ENCODE measurements at places on chromosomes 3 and 15. TPM values are rescaled to one million over a fixed set of nuclear protein-coding genes. Genes with fewer than 3 reads are reported as not detected.

The IL5RA gene
- under 0.01 TPM for total RNA-seq

DNA sequence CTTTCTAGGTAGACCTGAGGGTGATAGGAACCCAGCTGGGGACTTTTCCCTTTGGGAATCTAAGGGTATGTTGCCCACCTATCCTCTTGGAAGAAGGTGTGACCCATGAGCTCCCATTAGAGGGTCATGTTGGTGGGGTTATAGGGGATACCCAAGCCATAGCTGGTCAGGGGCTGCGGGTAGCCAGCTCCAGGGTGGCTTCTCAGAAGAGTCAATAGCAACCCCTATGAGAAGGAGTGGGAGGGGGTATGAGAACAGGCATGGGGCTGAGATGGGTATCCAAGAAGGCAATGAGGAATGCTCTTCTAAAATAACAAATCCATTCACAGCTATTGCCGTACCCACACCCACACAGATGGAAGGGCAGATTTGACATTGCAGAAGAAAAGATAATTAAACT is 217.8 kb downstream of the UACA start:
- no peak for DNase-seq

DNA sequence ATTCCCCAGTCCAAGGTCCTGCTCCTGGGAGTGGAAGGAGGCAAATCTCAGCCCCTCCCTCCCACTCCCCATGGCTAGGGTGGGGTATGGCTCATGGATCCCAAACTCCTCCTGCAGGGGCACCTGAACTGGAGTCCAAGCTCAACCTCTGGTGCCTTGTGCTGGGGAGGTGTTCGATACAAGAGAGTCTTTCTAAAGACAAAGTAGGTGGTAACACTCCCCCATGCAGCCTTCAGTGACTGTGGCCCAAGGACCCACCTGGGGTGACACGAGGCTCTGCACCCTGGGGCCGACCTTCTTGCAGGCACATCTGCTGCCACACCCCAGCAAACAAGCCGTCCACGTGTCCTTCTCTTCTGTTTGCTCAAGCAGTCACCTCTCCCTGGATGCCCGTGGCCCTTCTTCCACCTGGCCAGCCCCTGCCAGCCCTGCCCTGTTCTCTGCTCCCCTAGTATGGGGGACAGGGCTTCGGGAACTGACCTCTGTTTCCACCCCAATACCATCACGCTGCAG is 36.7 kb upstream of the SLC6A11 start:
- DNase-seq, result no peak

GRCh38 chr3:124467980-124468902 is 262.0 kb upstream of the UMPS start:
- no peak for DNase-seq

DNA sequence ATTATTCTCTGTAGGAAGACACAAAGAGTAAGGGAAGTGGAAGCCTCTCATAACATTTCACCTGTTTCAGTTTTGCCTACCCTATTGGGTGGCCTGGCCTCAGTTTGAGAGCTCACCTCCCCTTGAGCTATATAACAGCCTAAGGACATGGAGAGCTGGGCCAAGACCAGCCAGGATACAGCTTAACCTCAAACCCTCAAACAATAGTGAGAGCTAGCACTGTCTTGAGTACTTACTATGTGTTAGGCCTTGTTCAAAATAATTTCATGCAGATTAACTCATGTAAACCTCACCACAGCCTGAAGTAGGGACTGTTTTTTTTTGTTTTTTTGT is 15.0 kb upstream of the TBL1XR1 start:
- no peak for DNase-seq

DNA sequence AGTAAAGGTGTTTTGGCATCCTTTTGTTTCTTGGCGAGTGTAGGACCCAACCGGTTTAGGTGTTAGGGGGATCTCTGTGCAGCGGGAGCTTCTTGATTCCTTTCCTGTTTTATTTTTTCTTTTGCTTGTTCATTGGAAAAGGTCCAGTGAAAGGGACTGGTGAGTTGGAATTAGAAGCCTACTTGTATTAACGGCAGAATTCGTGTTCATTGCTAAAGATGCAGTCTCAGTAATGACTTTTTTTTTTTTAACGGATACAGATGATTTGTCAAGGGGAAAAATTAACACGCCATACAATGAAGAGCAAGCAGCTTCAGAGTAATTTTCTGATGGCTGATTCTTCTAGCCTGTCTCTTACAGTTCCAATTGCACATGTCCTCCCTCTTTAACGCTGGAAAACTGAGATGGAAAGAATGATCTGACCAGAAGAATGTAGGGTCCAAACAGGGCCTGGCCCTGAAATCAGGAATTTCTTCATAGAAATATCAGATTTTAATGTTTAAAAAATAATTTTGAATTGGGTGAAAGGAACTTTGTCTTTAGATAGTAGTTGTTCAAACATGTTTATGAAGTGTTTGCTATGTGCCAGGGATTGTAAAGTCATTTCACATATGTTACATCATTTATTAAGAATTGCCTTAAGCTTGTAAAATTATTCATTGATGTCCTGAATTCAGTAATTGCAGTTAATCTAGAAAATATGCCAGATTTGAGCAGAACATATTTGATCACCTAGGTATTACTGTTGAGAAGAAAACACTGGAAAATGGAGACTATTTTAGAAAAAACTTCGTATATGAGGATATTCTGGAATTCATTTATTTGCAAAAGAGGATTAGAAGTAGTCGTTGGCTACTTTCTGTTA is 1.4 kb downstream of the MAPK6 start:
- no peak for DNase-seq

Data from sigmoid colon (tissue), 7 donors.